ENCODE measurements at places on chromosomes 16 and 17. TPM values are rescaled to one million over a fixed set of nuclear protein-coding genes. Genes with fewer than 3 reads are reported as not detected.

Gene LPCAT2
- 1.6 TPM for total RNA-seq

Gene TNFRSF17
- not detected for total RNA-seq

Gene PHKB
- 54.4 TPM for total RNA-seq

Gene HOXB3
- total RNA-seq = 15.6 TPM

Gene TBC1D3K
- not detected for total RNA-seq

Gene TRPV2
- total RNA-seq = 147 TPM

Gene CIITA
- 14.4 TPM for total RNA-seq

Gene TBC1D3E
- not detected for total RNA-seq

Gene SERPINF2
- total RNA-seq = 0.47 TPM

Gene MMP28
- 1.1 TPM for total RNA-seq

Gene NME3
- 50.3 TPM for total RNA-seq

Gene TMC5
- not detected for total RNA-seq
